CD4-positive, alpha-beta memory T cell (primary cell): ENCODE measurements at places on chromosomes 2 and 18. TPM values are rescaled to one million over a fixed set of nuclear protein-coding genes. Genes with fewer than 3 reads are reported as not detected.

Gene CXCR1
- not detected for total RNA-seq

Gene PLEKHH2
- 1.2 TPM for total RNA-seq

GRCh38 chr18:26549263-26550094 is 1.1 kb upstream of the KCTD1 start:
- peak; percentile 9 for DNase-seq

DNA sequence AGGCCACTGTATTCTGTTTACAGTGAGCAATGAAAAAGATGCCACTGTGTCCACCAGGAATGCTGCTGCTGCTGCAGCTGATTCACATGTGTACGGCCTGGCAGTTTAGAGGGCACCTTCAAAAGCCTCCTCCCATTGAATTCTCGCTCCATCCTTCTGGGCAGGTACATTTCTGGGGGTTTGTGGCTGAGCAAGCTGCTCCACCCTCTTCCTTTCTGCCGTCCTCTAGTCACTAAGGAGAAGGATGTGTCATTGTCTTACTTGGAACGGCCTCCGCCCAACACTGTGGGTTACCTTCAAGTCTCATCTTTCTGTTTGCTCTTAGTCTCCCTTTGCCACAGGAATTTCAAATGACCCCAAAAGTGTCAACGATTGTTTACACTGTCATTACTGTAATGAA is 182.0 kb downstream of the ZBTB7C start:
- DNase-seq, result no peak

DNA sequence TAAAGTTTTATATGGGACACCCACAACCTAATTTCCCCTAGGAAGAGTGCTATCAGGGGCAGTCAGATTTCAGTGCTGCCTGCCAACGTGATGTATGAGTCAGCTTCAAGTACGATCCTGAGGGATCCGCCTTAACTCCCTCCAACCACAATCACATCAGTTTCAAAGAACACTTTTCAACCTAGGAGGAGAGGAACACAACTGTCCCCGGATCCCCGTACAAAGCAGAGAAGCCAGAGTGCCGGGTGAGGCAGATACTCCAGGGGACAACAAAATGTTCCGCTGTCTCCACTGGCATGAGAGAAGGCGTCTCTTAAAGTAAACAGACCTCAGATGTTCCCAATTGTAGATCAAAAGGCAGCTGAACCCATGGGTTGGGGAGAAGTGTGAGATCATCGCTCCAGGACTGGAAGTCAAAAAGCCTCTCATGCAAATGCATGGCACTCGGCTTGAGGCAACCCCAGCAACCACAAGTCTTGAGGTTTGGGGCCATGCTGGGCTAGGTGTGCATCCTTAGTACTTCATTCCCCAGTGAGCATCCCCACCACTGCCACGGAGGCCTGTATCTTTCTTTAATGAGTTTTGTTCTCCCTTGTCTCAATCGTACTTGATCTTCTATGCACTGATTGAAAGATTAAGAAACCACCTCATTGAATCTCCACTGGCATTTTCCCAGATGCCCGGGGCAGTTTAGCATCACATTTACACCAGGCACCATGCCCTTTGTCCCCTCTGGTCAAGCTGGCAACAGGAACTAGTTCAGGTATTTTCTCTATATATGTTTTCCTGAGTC is 91.0 kb upstream of the CCBE1 start:
- DNase-seq, result no peak

DNA sequence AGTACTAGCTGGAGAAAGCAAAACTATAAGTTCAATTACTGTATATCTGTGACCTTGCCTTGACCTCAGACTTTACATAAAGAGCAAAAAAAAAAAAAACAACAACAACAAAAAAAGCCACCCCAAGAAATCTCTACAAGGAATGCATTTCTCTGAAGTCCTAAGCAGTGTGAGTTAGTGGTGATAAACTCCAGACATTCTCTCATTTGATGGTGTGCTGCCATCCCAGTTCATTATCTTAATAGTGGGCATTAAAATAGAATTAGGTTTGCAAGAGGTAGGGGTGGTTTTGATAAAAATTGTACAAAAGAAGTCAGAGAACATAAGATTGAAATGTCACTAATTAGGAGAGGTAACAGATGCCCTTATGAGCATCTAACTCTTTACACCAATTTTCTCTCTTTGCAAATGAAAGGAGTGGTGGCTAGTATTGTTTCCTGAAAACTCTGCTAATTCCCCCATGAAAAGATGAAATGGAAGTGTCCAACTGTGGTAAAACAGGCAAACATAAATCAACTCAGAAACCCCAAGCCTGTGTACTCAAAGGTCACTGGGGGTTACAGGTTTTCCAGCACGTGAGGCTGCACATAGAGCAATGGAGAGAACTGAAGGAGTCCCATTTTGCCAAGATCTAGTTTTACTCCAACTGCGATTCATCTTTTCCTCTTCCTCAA is 131.9 kb downstream of the MEIS1 start:
- DNase-seq, result no peak

DNA sequence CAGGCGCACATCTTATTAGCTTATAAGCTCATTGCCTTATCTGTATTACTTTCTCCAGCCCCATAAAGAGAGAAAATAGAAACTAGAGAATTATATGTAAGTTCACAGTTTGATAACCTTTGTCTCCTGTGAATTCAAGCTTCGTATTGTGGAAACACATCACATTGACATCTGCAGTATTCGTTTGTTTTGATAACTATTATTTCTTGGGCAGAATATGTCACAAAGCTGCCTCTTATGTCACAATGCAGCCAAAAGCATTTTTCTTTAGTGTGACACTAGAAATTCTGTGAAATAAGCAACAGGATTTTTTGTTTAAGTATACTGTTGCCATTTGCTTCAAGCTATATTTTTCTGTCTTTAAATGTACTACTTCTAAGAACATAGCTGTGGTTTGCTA is 221.5 kb downstream of the DOK6 start:
- DNase-seq, result no peak

DNA sequence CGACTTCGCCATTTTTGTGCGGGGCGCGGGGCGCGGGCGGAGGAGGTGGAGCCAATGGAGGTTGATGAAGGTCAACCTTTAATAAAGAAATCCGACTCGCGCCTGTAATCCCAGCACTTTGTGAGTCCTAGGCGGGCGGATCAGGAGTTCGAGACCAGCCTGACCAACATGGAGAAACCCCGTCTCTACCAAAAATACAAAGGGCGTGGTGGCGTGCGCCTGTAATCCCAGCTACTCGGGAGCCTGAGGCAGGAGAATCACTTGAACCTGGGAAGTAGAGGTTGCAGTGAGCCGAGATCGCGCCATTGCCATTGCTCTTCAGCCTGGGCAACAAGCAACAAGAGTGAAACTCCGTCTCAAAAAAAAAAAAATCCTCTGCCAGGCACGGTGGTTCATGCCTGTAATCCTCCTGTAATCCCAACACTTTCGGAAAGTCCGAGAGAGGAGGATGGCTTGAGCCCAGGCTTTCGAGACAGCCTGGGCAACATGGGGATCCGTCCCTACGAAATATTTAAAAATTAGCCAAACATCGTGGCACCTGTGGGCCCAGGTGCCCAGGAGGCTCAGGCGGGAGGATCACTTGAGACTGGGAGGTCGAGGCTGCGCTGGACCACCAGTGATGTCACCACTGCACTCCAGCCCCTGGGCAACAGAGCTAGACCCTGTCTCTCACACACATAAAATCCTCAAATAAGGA is 493 bp upstream of the PREB start:
- DNase-seq, result no peak
